T-helper 22 cell (primary cell): ENCODE measurements at places on chromosomes 7 and 10.

DNA sequence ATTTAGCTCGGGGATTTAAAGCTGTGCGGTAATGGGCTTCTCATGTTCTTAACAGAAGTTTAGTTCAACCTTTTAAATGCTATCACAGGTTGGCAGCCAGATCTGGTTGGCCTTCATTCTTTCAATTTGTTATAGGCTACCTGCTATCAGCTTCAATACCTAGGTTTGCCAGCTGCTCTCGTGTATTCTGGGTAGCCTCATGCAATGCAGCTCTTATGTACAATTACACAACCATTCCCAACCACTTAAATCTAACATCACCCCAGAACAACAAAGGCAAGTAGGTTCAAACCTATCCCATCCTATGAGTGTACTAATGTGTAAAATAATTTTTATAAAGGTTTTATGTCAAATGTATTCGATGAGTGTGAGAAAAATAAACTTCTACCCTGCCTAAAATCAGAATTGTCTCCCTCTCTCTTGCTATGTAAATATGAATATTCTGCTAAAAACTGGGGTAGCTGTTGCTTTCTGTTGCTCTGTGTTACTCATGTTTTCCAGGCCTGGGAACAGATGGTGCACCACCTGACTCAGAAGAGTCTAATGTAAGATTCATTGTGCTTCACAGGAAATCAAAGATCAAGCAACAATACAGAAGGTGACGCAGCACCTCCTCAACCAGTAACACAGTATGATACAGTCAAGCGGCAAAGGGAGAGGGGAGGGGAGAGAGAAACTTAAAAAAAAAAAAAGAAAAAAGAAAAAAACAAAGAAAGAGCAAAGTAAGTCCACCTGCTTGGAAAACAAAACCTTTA lies 188.6 kb downstream of the ETV1 start:
- DNase-seq, result no peak

- peak; percentile 3 for DNase-seq
Measured at GRCh38 chr10:63554657-63555056, 33.5 kb downstream of the REEP3 start.

DNA sequence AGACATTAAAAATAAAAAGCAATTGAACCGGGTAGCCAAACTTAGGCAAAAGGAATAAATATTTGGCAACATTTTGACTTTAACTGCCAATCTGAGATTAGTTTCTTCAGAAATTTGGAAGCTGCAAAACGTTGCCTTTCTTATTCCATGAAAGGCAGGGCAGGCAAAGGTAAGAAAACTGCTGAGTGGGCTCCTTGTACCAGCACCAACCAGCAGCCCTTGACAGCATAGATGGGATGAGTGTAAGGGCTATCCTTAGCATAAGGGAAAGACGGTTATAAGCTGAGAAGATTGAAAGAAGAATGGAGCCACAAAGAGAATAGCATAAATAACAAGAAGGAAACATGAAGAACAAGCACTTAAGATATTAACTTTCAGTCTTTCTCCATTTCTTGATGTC lies 28.6 kb downstream of the AP3M1 start:
- no peak for DNase-seq

GRCh38 chr7:155224116-155224811 lies 73.4 kb upstream of the INSIG1 start:
- DNase-seq, result no peak

DNA sequence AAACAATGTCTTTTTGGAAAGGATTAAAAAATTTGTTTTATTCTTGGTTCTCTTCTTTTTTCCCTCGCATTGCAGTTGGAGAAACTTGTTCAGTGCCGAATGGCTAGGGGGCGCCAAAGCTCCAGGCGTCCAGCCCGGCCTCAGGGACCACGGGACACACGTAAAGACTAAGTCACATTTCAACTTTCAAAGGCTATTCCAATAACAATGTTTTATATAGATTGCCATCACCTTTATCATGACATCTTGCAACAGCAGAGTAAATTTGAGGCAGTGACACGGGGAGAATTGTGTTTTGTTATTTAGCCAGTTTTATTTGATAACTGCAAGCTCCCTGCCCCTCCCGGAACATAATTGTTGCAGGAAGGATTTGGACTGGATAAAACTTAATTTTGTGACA lies 2.2 kb upstream of the IGFBP3 start:
- DNase-seq, result no peak

DNA sequence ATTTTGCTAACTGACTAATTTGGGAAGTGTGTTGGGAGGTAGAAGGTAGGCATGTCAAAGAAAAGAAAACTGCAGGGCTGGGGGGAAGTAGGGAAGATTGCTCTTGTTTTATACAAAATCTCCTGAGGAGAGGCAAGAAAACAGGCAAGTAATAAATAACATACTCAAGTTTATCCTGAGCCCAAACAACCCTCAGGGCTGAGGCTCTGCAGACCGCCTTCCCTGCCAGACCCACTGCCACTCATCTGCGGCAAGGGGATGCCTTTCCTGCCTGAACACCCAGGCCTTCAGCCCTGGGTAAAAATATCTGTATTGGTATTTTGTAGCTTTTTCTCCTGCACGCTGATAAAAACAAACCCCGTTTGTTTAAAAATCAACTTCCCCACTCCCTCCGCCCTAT lies 399.8 kb upstream of the NFE2L3 start:
- no peak for DNase-seq

- no peak for DNase-seq
Measured at GRCh38 chr10:92222603-92223262, 68.1 kb downstream of the CPEB3 start.
